Nephron progenitor cell (in vitro differentiated cells): ENCODE measurements at places on chromosomes 1 and 21.
A peak's percentile ranks its signal among the peaks of the same experiment; 100 is the strongest.

DNA sequence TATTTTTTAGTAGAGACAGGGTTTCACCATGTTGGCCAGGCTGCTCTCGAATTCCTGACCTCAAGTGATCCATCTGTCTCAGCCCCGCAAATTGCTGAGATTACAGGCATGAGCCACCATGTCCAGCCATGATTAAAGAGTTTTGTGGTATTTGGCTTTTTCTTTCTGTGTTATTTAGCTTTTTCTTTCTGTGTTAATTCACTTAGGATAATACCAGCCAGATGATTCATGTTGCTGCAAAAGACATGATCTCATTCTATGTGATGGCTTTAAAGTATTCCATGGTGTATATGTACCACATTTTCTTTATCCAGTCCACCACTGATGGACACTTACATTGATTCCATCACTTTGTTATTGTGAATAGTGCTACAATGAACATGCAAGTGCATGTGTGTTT, 1135.2 kb downstream of the AMY1C start:
- no peak for DNase-seq

DNA sequence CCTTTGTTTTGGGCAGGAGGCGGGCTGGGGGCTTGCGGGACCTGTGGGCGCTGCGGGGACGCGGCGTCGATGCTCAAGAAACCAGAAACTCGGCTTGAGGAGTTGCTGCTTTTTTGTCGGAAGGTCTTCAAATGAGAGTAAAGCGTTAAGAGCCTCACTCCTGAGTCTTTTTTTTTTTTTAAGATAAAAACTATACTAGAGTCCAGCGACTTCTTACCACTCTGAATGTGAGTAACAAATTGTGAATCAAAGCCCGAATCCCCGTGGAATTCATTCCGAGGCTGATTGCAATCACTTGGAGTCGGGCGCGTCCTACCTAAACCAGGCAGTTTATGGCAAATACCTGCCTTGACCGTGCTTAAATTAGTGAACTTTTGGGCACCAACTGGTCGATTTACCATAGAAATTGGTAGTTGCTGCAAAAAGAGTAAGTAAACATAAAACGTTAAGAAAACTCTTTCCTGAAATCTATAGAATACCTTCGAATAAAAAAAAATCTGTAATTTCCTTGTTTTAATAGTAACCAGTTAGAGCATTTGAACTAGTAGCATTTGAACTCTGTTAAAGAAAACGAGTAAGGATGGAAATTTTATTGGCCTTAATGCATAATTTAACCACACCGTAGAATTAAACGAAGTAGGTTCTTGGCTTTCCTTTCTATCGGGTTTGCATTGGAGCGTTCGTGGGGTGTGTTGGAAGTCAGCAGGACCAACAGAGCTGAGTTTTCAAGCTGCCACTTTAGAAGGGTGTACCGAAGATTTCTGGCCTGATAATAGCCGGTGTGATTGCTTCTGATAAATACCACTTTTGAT, 769 bp downstream of the GPSM2 start:
- DNase-seq = peak; percentile 15

GRCh38 chr21:42403611-42404231, at the start of gene UBASH3A:
TSS of gene UBASH3A (plus strand) at chr21:42403902. CDS start at chr21:42403946, 44 bp downstream.
- DNase-seq = no peak

GRCh38 chr1:87314091-87314490, 14.6 kb upstream of the LMO4 start:
- no peak for DNase-seq

- peak; percentile 59 for DNase-seq
Observed at GRCh38 chr1:12601700-12602658, 16.0 kb downstream of the DHRS3 start.

DNA sequence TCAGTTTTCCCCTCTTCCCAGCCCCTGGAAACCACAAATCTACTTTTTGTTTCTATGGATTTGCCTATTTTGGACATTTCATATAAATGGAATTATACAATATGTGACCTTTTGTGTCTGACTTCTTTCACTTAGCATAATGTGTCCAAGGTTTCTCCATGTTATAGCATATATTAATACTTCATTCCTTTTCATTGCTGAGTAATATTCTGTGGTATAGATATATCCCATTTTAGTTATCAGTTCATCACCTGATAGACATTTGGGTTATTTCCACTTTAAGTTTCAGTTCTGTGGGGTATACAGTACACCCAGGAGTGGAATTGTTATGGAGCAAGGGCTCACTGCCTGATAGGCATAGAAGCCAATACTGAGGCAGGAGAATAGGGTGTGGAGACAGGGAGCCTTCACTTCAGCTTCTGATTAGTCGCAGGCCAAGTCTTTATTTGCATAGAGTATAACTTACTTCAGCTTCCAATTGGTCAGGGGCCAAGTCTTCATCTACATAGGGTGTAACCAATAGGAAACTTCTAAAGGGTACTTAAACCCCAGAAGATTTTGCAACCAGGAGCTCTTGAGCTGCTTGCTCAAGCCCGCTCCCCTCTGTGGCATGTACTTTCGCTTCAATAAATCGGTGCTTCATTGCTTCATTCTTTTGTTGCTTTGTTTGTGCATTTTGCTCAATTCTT, 8.3 kb upstream of the NVL start:
- DNase-seq = no peak

DNA sequence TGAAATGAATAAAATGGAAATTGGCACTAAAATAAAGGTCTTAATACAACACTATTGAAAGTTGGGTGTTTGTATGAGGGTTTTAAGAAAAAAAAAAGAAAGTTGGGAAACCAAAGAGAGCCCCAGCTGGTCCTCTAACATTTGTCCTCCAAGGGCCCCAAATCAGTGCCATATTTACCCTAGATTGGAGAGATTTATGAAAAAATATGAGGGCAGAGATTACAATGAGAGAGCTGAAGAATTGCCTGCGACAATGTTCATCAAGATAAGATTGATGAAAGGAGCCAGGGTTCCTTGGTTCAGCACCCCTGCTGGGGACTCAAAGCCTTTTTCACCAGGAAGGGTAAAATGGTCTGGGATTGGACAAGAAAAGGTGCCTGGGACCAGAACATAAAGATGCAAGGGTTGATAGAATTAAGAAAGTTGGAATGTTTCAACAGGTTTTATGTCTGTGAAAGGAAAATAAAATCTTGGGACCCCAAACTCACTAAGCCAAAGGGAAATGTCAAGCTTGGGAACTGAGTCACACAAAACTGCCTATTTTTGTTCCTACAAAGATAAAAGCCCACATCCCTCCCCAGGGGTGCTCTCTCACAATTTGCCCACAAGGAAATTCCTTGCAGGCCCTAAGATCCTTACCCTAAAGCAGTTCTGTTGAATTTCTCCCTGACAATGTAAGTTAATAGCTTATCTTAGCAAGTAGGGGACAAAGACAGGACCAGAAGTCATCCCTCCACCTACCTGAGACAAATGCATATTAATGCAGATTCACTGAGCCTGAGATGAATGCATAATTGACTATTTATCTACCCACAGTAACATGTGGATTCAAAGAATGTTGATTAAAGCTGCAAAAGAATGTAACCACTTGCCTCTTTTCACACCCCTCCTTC, 26.8 kb downstream of the CBR1 start:
- DNase-seq = no peak

GRCh38 chr1:210025870-210026269, 87.9 kb downstream of the SYT14 start:
- no peak for DNase-seq

- DNase-seq = no peak
Observed at GRCh38 chr1:115732316-115732715, 36.2 kb downstream of the CASQ2 start.

GRCh38 chr1:197390856-197391255, 122.8 kb downstream of the CRB1 start:
- no peak for DNase-seq

GRCh38 chr21:38032082-38032801, 116.0 kb upstream of the KCNJ6 start:
- DNase-seq = no peak

DNA sequence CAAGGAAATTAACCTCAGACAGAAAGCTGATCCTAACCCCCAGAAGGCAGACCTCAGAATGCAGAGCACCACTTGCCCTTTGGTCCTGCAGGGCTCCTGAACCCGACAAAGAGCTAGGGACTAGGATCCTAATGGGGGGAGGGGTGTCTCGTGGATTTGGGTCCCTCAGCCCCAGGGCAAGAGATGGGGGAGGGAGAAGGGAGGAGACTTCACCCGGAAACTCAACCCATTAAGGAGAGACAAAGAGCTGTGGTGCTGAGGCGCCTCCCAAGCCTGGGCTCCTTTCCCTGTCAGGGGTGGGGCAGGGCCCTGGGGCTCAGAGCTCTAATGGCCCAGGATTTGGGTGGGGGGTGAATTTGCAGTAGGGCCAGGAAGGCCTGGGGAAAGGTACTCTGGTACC, 2.9 kb downstream of the NECTIN4 start:
- DNase-seq = no peak

- DNase-seq = no peak
Observed at GRCh38 chr1:43564551-43565348, 34.1 kb downstream of the PTPRF start.
